ENCODE measurements at places on chromosomes 1 and 21. TPM values are rescaled to one million over a fixed set of nuclear protein-coding genes. Genes with fewer than 3 reads are reported as not detected.

The GTF2B gene
- 39.4 TPM for polyA plus RNA-seq

The C2CD2 gene
- polyA plus RNA-seq = 21.9 TPM

The PLA2G2F gene
- polyA plus RNA-seq = not detected

The TMPRSS2 gene
- polyA plus RNA-seq = not detected

The ELAPOR1 gene
- polyA plus RNA-seq = 1.1 TPM

The S100A7A gene
- polyA plus RNA-seq = not detected

The TTC22 gene
- polyA plus RNA-seq = not detected

The IGSF21 gene
- polyA plus RNA-seq = not detected

The CYP4Z1 gene
- not detected for polyA plus RNA-seq

The CAMSAP2 gene
- 7.5 TPM for polyA plus RNA-seq

The IGSF3 gene
- polyA plus RNA-seq = 0.10 TPM

The TP53BP2 gene
- polyA plus RNA-seq = 18.6 TPM

The CATSPERE gene
- 0.20 TPM for polyA plus RNA-seq

The MIS18A gene
- 6.0 TPM for polyA plus RNA-seq

The TNFRSF18 gene
- polyA plus RNA-seq = not detected

The PTPRU gene
- 12.8 TPM for polyA plus RNA-seq

The MTARC1 gene
- 0.72 TPM for polyA plus RNA-seq

The SLFNL1 gene
- 0.10 TPM for polyA plus RNA-seq

The LAPTM5 gene
- polyA plus RNA-seq = 1.6 TPM

The HSD3B2 gene
- polyA plus RNA-seq = not detected

The NTMT2 gene
- polyA plus RNA-seq = not detected

The OR2T2 gene
- polyA plus RNA-seq = not detected

The HMCN1 gene
- polyA plus RNA-seq = 16.2 TPM

The GRIK3 gene
- polyA plus RNA-seq = not detected

The DIRAS3 gene
- polyA plus RNA-seq = 0.39 TPM

The FAM177B gene
- polyA plus RNA-seq = not detected

The GNG12 gene
- 99.6 TPM for polyA plus RNA-seq

The ADORA3 gene
- polyA plus RNA-seq = not detected

The FCRL6 gene
- not detected for polyA plus RNA-seq

The SLC44A3 gene
- polyA plus RNA-seq = 1.1 TPM

The NHLH2 gene
- polyA plus RNA-seq = not detected

The SLC26A9 gene
- polyA plus RNA-seq = not detected

The NUF2 gene
- polyA plus RNA-seq = 5.9 TPM

The RNPEP gene
- 42.6 TPM for polyA plus RNA-seq

The BSND gene
- not detected for polyA plus RNA-seq

The PRKAA2 gene
- 0.70 TPM for polyA plus RNA-seq

The PSRC1 gene
- polyA plus RNA-seq = 17.9 TPM

The ZNF683 gene
- not detected for polyA plus RNA-seq

The TMEM222 gene
- polyA plus RNA-seq = 76.2 TPM

The TNFRSF14 gene
- 11.8 TPM for polyA plus RNA-seq

The OR2L8 gene
- not detected for polyA plus RNA-seq

The ANKRD35 gene
- polyA plus RNA-seq = 1.4 TPM

The APCS gene
- polyA plus RNA-seq = not detected

The LENEP gene
- not detected for polyA plus RNA-seq

The MSH4 gene
- polyA plus RNA-seq = 0.05 TPM

The S100A5 gene
- polyA plus RNA-seq = 0.40 TPM

The ADAMTSL4 gene
- 8.6 TPM for polyA plus RNA-seq

The OR14K1 gene
- polyA plus RNA-seq = not detected

The SLAMF9 gene
- polyA plus RNA-seq = not detected

The AGMAT gene
- polyA plus RNA-seq = 1.2 TPM

The YTHDF2 gene
- 45.9 TPM for polyA plus RNA-seq

The DNAH14 gene
- polyA plus RNA-seq = 1.6 TPM

The CBR1 gene
- 105 TPM for polyA plus RNA-seq

The TFF2 gene
- polyA plus RNA-seq = not detected

The CENPL gene
- 13.2 TPM for polyA plus RNA-seq

Measured in BJ (cell line).